Activated CD4-positive, alpha-beta T cell treated with anti-CD3 and anti-CD28 coated beads, Interleukin-2, amount 10 ng/mL, durations not matched to agents 24 days and 14 days (primary cell): ENCODE measurements at places on chromosomes 3 and 15. TPM values are rescaled to one million over a fixed set of nuclear protein-coding genes. Genes with fewer than 3 reads are reported as not detected.

Gene DENND4A
- total RNA-seq: 44.2 and 48.3 TPM in 2 replicates

Gene MESP1
- total RNA-seq: 5.6 and 7.3 TPM in 2 replicates

Gene LSAMP
- not detected in 2 replicates for total RNA-seq

Gene ZNF385D
- not detected in 2 replicates for total RNA-seq

- no peak for DNase-seq
Measured at GRCh38 chr15:78023865-78024518, 53.5 kb downstream of the TBC1D2B start.

GRCh38 chr3:73086071-73086494 lies 24.6 kb downstream of the EBLN2 start:
- peak; percentile 84 for DNase-seq

DNA sequence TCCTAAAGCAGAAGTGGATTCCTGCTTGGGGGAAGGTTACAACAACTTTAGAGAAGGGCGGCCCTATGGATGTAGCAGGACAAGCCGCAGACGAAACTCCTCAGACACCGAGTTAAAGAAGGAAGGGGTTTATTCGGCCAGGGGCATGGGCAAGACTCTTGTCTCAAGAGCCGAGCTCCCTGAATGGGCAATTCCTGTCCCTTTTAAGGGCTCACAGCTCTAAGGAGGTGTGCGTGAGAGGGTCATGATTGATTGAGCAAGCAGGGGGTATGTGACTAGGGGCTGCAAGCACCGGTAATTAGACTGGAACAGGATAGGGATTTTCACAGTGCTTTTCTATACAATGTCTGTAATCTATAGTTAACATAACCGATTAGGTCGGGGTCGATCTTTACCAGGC lies 879 bp upstream of the PDHB start:
- DNase-seq: no peak

GRCh38 chr3:69207031-69207430 lies 84.6 kb upstream of the LMOD3 start:
- no peak for DNase-seq

- DNase-seq: no peak
Measured at GRCh38 chr3:63687278-63688225, 35.1 kb downstream of the SNTN start.

DNA sequence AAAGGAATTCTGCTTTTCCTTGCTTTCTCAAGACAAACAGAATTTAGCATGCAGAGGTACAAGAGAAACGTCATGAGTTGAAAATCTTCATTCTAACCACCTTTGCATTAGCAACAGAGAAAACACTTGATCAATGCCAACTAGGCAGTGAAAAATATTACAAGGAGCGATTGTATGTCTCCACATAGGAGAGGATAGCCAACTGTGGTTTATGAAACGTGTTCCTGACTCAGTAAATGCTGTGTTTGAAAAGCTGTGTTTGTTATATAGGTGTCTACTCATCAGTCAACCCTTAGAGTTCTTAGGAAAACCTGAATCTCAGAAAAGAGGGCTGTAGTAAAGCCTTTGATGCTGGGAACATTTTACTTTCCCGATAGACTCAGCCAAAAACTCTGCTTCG lies 102.4 kb downstream of the FRMD4B start:
- no peak for DNase-seq

DNA sequence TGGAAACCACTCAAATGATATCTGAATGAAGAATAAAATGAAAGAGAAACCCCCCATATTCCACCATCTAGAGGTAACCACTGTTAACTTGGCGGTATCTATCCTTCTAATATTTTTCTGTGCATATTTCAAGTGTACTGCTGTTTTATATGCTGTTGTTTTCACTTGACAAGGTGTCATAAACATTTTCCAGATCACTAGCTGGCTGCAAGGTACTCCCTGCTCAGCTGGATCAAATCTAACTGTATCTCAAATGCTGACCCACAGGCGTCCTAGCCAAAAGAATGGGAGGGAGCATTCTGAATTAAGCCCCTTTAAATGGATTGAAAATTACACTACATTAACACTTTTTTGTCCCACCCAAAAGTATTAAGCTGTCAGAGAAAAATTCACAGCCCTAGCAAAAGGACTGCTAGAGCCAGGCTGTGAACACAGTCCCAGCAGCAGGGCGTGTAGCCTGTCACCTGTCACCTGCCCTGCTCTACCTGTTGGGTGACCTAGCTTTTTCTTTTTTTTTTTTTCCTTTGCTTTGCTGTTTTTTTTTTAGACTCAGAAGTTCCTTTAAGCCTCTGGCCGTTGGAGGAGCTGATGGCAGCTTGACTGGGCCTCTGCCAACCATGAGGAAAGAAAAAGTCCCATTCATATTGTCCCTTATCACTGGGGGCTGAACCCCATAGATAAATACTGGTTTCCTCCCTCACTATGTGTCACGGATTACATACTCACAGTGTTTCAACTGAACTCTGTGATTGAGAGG lies 93.7 kb upstream of the TSC22D2 start:
- DNase-seq: no peak

DNA sequence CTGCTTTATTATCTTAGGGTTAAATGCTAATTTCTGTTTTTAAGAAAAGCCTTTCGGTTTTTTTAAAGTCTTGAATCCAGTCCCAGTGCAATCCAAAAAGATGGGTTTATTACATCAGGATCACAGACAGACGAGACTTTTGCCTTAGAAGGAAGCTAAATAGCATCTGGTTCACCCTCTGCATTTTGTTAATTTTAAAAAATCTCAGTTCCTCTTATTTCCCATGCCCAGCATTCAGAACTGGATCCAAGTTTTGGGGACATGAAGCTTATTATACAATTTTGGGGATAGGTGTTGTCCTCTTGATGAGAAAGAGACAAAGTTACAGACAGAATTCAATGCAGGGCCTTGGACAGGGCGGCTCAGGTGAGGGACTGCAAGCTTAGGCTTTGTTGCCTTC lies 181.5 kb upstream of the LYSMD4 start:
- DNase-seq: no peak

GRCh38 chr15:82108489-82109078 lies 62.8 kb upstream of the MEX3B start:
- DNase-seq: peak; percentile 94

GRCh38 chr3:128554100-128554464 lies 61.1 kb upstream of the GATA2 start:
- no peak for DNase-seq
